ENCODE measurements at places on chromosomes 7 and 10.
A peak's percentile ranks its signal among the peaks of the same experiment; 100 is the strongest.

GRCh38 chr7:46811529-46811928 lies 770.4 kb downstream of the TNS3 start:
- no peak for DNase-seq

- DNase-seq = no peak
These were observed 39.5 kb upstream of the ANKRD1 start for GRCh38 chr10:90960355-90960814.

DNA sequence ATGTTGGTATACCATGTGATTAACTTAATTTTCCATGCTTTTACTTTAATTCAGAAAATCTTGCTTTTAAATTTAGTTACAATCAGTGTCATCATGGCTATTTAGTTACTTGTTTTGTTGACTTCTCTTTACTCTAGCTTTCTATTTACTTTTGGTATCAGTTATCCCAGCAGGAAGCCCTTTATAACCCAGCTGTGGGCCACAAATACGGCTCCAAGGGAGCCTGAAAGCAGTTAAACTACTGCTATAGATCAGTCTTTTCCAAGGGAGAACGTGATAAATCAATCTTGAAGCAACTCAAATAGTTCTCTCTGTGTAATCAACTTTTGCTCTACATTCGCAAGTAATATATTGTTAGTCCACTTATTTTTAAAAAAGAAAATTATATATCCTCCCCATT lies 287.4 kb downstream of the CACNA2D1 start:
- DNase-seq = no peak

DNA sequence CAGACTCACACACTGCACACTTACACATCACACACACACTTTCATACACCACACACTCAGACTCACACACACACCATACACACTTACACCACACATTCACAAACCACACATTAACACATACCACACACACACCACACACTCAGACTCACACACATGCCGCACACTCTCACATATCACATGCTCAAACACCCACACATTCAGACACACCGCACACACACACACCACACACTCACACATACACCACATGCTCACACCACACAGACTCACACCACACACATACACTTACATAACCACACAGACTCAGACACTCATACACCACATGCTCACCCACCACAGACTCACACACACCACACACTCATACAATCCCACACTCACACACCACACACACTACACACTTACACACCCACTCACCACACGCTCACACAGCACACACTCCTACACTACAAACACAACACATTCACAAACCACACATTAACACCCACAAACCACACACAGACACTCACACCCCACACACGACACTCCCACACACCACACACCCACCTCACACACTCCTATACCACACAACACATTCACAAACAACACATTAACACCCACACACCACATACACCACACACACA lies 125.4 kb downstream of the EVX1 start:
- no peak for DNase-seq

GRCh38 chr10:109773288-109774120 lies 149.8 kb downstream of the XPNPEP1 start:
- DNase-seq = no peak

DNA sequence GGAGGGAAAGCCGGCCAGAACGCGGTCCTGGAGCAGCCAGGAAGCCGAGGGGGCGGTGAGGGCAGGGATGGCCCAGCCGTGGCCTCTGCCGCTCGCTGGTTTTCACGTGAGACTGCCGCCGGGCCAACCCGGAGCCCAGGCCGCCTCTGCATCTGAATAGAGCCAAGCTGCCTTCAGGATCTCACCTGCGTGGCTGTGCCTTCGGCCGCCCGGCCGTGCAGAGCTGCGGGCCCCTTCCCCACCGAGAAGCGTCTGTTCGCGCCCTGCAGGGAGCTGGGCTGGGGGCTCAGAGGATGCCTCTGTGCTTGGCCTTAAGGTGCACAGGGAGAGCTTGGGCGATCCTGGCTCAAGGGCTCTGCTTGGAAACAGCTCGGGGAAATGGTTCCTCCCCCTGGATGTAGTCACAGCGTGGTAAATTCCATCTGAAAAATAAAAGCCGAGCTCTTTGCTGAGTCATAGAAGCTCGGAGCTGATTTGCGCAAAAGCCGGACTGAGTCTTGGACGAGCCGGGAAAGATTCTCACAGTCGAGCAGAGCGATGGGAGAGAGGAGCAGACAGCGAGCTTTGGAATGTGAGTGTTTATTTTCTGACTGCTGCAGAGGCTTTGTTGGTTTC lies at the start of gene JAKMIP3:
Gene JAKMIP3, plus strand, starts transcription at position 456 of the 615 bp plus-strand sequence. CDS start 38,863 bp downstream, outside the sequence.
- peak; percentile 62 for DNase-seq

DNA sequence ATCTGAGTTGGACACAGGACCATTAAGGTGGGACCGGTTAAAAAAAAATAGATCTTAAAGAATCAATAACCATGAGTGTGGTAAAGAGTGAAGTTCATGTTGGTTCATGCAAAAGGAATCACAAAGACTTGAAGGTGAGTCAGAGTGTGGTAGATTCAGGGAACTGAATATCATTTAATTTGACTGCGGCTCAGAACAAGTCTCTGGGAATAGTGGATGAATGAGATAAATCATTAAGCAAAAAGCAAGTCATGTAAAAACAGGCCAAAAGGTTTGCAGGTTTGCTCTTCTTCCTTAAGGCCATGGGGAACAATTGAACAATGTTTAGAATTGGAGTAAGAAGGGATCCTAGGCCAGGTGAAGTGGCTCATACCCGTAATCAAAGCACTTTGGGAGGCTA lies 385.8 kb downstream of the ETV1 start:
- no peak for DNase-seq

DNA sequence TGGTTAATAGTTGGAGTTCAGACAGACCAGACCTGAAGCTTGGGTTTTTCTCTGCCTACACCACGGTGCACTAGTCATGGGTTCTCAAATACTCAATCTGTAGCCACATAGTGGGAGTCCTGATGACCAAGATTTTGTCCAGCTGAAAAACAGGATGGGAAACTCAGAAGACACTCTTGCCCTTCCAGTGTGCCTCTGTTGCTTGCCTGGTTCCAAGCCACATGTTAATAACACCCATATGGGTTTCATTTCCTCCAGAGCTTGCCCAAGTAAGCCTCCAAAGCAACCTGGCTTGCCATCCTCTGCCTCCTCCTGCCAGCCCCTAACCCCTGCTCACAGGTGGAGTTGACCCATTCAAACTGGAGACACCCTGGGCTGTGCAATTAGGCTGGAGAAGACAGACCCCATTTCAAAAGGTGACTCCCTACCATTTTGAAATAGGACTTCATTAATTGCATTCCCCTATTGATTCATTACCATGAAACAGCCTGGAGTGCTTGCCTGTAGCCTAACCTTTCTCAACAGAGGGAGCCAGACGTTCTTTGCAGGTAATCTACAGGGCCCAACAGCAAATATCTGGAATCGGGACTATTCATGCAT lies 108.0 kb upstream of the HABP2 start:
- no peak for DNase-seq

- no peak for DNase-seq
These were observed 9.5 kb upstream of the KAZALD1 start for GRCh38 chr10:101052285-101052684.

GRCh38 chr10:68861253-68861652 lies 33.9 kb downstream of the STOX1 start:
- DNase-seq = no peak

DNA sequence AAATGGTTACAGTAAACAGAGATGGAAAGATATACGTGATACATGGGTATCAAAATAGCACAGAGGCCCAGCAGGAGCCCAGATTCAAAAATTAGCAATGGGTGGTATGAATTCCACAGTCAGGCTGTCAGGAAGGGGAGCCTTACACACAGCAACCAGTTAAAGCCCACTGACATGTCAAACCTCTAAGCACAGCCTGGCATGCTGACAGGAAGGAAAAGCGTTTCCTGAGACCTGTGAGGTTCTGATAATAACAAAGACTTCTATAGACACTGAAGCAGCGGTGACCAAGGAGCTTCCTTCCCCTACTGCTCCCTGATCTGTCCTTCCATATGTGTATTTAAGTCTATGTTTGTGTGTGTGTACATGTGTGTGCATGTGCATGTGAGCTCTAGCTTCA lies 89.9 kb downstream of the PHYHIPL start:
- DNase-seq = no peak

- no peak for DNase-seq
These were observed 137.0 kb downstream of the CNNM2 start for GRCh38 chr10:103055105-103055504.

GRCh38 chr10:88651101-88651551 lies 13.1 kb upstream of the LIPF start:
- no peak for DNase-seq

GRCh38 chr7:48031111-48031510 lies 2.2 kb upstream of the SUN3 start:
- DNase-seq = no peak

- DNase-seq = no peak
These were observed 25.4 kb upstream of the PAPSS2 start for GRCh38 chr10:87634311-87634710.

- DNase-seq = no peak
These were observed 333.9 kb upstream of the PFKP start for GRCh38 chr10:2733278-2733963.

GRCh38 chr7:101486433-101487104 lies 123.9 kb downstream of the COL26A1 start:
- DNase-seq = no peak

- no peak for DNase-seq
These were observed 40.7 kb upstream of the AP5Z1 start for GRCh38 chr7:4734587-4735345.

- no peak for DNase-seq
These were observed 415 bp upstream of the CNNM1 start for GRCh38 chr10:99328579-99329303.

GRCh38 chr10:132654708-132655661 lies 117.4 kb downstream of the INPP5A start:
- DNase-seq = no peak

- no peak for DNase-seq
These were observed 10.2 kb downstream of the CYREN start for GRCh38 chr7:135160098-135160857.

Data from prostate gland (tissue), 2 donors.